Fibroblast of skin of left quadriceps (primary cell): ENCODE measurements at places on chromosomes 12 and 14.
A peak's percentile ranks its signal among the peaks of the same experiment; 100 is the strongest.

DNA sequence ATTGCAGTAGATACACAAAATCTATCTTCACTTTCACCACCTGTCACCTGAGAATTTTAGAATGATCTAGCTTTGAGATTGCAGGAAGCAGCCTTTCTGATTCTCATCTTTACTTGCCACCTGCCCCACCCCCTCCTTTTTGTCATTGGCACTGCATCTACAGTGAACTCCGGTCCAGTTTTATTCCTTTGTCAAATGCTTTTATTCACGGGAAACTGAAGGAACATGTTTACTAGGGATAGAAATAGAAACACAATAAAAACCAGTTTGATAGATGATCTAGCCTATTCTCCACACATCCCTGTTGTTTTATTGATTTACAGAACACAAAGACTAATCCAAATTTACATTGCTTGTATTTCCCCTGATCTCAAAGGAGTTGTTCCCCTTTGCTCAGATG is 471.7 kb upstream of the STXBP6 start:
- no peak for DNase-seq

DNA sequence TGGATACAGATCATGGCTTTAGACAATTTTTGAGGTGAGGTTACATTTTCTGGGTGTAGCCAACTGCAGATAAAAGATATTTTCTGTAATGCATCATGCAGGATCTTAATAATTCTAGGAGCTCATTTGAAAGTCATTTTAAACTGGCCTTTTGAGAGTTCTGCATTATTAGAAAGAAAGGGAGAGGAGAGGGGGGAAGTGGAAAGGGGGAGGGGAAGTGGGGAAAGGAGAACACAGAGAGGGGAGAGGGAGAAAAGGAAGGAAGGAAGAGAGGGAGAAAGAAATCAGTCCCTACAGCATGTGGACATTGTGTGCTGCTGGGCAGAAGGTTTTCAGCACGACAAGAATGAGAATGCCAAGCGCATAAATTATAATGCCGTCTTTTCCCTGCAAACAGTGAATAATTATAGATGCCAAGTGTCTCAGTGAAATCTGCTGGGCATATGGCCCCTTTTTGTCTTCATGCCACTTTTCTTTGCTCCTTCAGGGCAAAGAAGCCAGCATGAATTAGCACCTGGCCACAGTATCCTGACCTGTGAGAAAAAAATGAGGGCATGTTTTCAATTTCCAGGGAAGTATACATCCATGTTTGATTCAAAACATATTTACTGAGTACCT is 22.7 kb upstream of the PPP2R5C start:
- DNase-seq, result no peak

GRCh38 chr12:14416658-14417057 is 51.2 kb downstream of the ATF7IP start:
- DNase-seq, result peak; percentile 83

DNA sequence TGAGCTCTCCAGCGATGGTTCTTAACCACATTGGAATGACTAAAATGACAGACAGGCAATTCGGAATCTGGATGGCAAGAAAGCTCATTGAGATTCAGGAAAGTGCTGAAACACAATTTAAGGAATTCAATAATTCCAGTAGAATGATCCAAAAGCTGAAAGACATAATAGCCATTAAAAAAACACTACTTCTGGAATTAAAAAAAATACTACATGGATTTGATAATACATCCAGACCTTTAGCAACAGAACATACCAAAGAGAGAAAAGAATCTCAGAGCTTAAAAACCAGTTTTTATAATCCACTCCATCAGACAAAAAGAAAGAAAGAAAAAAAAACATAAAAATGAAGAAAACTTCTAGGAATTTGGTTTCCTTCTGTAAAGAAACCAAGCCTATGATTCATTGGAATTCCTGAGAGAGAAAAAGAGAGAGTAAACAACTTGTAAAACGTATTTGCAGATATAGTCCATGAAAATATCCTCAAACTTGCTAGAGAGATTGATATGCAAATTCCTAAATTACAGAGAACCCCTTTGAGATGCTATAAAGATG is 52.8 kb downstream of the SLCO1B1 start:
- DNase-seq, result no peak

GRCh38 chr14:75709207-75709812 is 48.3 kb downstream of the TTLL5 start:
- peak; percentile 63 for DNase-seq
